ENCODE measurements at places on chromosomes 6 and 20.

DNA sequence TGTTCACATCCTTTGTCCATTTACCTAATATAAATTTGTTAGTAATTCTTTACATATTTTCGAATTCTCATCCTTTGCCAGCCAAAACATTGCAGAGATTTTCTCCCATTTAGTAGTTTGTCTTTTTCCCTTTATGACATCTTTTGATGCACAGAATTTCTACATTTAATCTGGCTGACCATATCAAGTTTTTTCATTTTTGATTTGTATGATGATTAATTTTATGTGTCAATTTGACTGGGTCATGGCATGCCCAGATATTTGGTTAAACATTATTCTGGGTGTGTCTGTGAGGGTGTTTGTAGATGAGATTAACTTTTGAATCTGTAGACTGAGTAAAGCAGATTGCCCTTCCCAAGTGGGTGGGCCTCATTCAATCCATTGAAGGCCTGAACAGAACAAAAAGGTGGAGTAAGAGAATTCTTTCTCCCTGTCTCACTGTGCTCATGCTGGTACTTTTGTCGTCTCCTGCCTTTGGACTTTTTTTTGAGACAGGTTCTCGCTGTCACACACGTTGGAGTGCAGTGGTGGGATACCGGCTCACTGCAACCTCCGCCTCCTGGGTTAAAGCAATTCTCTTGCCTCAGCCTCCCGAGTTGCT lies 72.1 kb upstream of the EPB41L1 start:
- DNase-seq, result no peak

GRCh38 chr6:159214281-159214680 lies 45.1 kb downstream of the FNDC1 start:
- no peak for DNase-seq

- DNase-seq, result no peak
These were observed 13.3 kb downstream of the VAPB start for GRCh38 chr20:58402305-58402704.

DNA sequence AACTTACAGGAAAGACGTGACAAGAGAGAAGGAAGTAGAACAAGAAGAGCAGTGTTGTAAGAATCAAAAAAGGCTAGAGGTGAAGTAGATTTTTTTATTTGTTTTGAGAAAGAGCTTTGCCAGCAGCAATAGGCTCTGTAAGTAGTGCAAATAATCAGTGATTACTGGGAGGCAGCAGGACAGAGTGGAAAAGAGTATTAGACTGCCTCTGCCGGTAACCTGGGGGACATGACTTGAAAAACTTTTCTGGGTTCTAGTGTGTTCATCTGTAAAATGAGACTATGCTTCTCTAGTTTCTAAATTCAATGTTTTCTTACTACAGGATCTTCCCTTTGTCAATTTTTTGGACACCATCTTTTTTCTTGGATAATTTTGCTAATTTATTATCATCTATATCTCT lies 5.8 kb upstream of the IRAK1BP1 start:
- DNase-seq, result no peak

DNA sequence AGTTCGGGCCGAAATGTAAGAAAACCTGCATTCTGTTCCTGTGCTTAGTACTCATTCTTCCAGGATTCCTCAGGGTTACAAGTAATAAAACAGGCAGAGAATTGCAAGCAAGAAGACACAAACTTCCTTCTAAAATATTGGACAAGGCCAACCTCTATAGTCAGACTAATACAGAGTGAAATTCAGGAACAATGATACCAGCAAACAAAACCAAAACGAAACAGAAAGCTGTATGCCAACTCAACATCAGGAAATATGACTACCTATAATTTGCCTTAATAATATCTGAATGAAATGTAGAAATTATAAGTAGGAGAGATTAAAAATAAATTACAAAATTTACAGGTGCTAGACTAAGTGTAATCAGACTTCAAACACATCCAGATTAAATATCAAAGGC lies 238.8 kb downstream of the HIVEP2 start:
- no peak for DNase-seq

GRCh38 chr20:11436113-11436905 lies 481.4 kb upstream of the BTBD3 start:
- DNase-seq, result no peak

Data from ACHN (cell line).